ENCODE measurements at places on chromosomes 2 and 18.

DNA sequence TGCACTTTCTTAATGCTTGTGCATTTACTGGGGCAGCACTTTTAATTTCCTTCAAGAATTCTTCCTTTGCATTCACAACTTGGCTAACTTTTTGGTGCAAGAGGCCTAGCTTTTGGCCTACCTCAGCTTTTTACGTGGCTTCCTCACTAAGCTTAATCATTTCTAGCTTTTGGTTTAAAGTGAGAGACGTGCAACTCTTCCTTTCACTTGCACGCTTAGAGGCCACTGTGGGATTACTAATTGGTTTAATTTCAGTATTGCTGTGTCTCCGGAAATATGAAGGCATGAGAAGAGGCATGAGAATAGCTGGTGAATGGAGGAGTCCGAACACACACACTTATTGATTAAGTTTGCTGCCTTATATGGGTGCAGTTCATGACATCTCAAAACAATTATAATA is 354.1 kb downstream of the DLGAP1 start:
- DNase-seq: no peak

GRCh38 chr2:230697676-230698075 is 15.0 kb upstream of the CAB39 start:
- DNase-seq: no peak

GRCh38 chr2:168138374-168138773 is 109.0 kb downstream of the STK39 start:
- peak; percentile 66 for DNase-seq

DNA sequence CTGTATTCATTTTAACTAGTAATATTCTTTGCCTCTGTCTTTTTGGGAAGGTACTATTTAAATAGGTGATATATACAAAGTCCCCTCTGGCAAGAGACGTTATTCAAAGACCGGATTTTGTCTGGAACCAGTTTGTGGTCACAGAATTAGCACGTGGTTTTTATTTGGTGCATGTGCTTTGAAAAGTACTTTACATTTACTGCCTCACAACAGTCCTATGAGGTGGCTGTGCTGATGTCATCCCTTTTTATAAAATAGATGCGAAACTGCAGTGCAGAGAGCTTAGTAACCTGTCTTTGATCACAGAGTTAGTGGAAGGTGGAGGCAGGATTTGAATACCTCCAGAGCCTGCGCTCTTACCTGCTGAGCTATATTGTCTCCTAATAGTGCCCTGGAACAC is 4.0 kb downstream of the LPIN1 start:
- DNase-seq: no peak

DNA sequence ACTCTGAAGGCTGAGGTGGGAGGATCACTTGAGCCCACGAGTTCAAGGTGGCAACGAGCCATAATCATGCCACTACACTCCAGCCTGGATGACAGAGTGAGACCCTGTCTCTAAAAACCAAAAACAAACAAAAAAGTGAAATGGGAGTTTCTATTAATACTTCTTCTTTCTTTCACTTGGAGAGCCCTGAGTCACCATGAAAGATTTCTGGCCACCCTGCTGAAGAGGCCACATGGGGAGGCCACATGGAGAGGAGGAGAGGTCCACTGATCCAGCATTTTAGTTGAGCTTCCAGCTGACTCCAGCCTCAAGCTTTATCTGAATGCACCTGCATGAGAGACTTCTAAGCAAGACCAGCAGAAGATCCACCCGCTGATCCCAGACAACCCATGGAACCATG is 74.2 kb upstream of the LAPTM4A start:
- no peak for DNase-seq
